Mesothelial cell of epicardium (in vitro differentiated cells): ENCODE measurements at places on chromosomes 5 and 9.

DNA sequence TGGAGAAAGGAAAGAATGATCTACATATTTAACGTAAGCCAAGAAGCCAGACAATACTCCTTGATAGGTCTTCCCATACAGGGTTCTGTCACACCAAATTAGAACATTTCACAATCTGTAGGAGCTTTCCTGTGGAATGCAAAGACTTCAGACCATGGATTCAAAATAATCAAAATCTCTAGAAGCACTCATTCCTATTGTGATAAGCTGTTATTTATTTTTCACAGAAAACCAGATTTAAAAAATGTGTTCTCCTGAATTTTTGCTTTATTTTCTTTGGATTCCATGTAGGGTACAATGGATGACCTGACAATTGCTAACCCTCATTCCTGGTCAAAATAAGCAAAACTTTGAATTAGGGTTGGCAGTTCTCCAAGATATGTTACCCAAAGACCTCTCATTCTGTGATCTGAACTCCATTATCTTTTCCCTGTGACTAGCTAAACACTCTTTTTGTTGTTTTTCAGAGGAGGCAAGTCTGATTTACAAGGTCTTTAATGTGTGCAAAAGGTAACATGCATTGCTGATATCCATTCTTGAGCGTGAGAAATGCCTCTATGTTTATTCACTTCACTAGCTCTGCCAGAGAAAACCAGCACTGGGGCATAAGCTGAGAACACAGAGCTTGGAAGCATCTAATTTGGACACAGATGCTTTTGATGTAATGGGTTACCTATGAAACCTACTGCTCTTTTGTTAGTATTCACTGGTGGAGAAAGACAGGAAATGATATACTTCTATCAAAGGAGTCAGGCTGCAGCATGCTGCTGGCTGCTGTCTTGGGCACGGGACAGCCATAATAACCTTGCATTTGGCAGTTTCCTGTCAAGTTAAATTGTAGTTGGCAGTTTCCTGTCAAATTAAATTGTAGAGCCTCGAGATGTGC is 31.4 kb downstream of the ACTBL2 start:
- no peak for DNase-seq

DNA sequence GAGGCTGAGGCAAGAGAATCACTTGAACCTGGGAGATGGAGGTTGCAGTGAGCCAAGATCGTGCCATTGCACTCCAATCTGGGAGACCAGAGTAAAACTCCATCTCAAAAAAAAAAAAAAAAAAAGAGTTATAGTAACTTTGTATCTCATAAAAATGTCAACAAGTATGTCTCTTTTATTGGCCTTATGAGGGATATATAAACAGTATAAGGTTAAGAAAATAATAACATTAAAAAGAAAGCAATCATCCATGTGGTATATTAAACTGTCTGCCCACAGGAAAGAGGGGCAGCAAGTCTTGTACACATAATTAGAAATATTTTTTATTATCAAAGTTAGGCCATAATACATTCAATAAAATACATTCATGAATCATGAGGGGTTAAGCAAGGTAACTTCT is 259.4 kb upstream of the KLF9 start:
- no peak for DNase-seq

DNA sequence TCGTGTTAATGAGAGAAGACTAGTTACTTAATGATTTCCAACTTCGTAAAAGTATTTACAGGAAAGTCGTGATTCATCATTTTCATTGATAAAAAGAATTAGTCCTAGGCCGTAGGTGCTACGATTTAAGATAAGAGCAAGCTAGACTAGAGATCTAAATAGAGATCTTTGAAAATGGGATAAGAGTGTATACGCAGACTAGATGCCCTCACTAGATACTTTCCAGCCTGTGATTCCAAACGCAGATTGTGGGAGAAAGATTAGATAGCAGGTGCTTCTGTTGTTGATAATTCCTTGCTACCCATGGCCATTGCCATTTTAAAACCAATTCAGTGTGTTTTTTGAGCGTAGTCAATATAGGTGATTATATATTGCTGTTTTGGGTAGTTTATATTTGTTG is 6.7 kb upstream of the SMIM15 start:
- DNase-seq, result no peak

DNA sequence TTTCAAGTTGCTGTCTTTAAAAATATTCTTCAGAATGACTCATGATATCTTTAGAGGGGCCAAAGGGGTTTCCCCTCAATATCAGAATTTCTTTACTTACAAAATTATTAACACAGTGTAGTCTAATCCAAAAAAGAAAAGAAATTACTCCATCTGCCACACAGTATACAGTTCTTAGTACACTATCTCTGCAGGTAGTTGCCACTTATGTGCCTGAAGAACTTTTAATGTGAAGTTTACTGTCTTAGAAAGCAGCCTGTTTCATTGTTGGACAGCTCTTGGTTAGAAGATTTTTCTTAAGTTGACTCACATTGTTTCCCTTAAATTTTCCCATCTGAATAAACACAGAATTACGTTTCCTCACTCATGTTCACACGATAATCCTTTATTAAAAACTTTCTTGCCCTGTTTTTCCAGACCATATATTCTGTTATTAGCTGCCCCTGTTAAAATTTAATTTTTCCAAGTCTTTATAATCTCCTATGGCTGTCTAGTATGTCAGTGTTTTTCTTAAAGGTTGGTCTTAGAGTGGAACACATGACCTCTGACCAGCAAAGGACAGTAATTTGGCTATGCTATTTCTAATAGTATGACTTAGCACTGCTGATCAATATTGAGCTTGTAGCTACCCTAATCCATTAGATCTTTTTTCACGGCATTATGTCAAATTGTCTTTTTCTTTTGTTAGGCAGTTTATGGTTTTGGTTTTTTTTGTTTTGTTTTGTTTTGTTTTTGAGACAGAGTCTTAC is 21.8 kb upstream of the FKTN start:
- no peak for DNase-seq

GRCh38 chr9:33288235-33288634 is 2.1 kb upstream of the NFX1 start:
- no peak for DNase-seq

- DNase-seq, result no peak
Measured at GRCh38 chr5:161078793-161079192, 226.8 kb upstream of the ATP10B start.

- no peak for DNase-seq
Measured at GRCh38 chr5:14313986-14314690, 171.0 kb downstream of the TRIO start.

DNA sequence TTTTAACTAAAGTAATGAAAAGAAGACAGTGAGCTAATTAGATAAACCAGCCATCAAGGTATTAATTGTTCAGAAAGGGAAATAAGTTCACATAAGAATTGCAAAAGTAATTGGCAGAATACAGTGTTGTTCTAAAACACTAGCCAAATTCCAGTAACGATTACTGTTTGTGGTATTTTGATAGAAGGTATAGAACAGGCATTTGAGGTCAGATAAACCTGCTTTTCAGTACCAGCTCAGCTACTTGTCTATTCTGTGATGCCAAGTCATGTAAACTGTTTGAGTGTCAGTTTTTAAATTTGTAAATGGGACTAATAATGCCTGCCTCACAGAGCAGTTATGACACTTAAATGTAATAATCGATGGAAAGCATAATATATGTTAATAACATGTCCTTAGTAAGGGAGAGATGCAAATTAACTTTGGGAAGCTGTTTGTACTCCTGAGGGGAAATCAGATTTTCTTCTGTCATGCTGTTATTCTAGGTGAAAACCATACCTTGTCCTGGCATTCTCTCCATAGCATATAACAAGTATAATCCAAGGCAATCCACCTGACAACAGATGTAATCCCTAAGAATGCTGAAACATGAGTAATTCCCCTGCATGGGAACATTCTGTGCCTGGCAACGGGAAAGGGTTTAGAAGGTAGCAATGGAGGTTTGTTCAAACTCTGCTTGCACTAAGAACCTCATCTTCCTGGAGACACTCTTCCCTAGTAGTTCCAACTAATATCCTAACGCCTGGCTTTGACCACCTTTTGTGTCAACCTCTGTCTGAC is 509.5 kb upstream of the PAPPA start:
- no peak for DNase-seq

DNA sequence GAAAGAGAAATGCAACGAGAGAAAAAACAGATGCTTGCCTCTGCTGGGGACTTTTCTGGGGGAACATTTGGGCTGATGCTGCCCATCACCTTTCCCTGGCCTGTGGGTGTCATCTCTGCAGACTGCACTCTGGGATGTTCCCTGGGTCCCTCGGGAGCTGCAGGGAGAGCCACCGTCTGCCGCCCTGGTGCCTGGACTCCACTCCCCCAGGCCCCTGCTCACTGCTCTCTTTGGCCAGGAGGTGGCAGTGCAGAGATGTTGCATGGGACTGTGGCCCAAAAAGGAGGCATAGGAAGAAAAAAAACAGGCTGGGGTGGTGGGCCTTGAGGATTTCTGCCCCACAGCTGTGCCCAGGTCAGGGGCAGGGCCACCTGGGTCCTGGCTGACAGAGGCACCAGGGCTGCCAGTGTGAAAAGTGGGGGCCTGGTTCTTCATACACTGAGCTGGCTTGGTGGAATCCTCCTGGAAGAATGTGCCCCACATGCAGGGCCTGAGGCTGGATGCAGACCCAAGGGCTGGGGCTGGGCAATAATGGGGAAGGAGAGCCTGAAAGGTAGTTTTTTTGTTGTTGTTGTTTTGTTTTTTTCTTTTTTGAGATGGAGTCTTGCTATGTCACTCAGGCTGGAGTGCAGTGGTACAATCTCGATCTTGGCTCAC is 353.6 kb downstream of the SLIT3 start:
- peak; percentile 65 for DNase-seq

GRCh38 chr9:126638571-126639132 is 24.9 kb downstream of the LMX1B start:
- DNase-seq, result no peak

- no peak for DNase-seq
Measured at GRCh38 chr5:100842080-100842479, 61.0 kb downstream of the ST8SIA4 start.

- no peak for DNase-seq
Measured at GRCh38 chr9:29691758-29692407, 2118.6 kb upstream of the C9orf72 start.

DNA sequence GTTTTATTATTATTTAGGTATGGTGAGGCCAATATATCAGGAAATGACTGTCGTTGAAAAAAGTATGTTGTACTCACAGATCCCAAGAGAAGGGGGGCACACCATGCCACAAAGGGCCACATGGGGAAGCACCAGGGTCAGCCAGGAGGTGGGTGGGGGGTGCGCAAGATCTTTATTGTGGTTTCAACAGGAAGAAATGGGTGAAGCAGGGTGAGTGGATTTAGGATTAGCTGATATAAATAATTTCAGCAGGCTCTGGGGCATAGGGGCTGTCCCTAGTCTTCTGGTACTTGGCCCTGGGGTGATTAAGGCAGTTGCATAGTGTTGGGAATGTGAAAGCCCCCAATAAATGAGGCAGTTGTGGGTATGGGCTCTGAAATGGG is 8.6 kb downstream of the PDCD1LG2 start:
- no peak for DNase-seq

DNA sequence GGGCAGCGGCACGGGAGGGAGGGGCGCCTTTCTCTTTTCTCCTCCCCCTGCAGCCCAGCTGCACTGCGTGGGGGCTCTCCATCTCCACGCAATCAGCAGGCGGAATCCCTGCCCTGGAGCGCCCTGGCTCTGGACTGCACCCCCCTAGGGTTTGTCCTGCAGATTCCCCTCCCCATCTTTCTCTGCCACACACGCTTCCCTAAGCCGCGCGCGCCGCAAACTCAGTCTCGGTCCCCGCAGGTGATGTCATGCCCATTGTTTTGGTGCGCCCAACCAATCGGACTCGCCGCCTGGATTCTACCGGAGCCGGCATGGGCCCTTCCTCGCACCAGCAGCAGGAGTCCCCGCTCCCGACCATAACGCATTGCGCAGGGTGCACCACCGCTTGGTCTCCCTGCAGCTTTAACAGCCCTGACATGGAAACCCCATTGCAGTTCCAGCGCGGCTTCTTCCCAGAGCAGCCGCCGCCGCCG is at the start of gene KCNN2:
Gene KCNN2, plus strand, starts transcription at position 347 of the 473 bp plus-strand sequence. Its CDS starts 70 bp downstream, at position 417.
- DNase-seq, result peak; percentile 64

- peak; percentile 22 for DNase-seq
Measured at GRCh38 chr5:179268966-179269693, 76.1 kb downstream of the ADAMTS2 start.

DNA sequence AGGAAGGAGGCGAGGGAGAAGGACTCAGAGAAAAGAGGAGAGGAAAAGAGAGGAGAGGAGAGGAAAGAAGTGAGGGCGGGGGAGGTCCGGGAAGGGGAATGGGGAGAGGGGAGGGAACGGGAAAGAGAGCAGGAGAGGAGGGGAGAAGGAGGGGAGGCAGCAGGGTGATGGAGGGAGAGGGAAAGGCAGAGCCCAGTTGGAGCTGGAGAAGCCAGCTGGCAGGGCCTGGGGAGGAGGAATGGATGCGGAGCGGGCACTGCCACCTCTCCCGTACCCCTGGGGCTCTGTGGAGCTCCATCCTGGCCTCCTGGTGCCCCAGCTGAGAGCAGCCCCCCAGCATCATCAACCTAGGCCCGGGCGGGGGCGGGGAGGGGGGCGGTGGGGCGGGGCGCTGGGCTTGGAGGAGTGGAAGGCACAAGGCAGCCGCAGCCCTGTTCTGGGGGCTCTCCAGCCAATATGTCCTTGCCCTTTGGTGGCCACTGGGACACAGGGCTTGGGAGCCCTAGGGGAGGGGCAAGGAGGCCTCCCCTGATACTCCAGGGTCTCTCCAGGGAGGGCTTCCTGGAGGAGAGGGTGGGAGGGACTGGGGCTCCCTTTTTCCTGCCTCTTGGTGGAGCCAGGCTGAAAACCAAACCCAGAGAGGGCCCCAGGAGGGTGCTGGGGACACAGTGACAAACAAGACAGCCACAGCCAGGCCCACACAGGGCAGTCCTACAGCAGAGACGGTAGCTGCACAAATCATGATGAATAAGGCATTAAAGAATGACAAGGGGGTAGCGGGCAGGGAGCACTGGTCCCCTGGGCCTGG is 123.7 kb downstream of the C9orf50 start:
- DNase-seq, result no peak
